ENCODE measurements at places on chromosomes 3 and 15.

- DNase-seq, result no peak
These were observed 437.1 kb downstream of the SHQ1 start for GRCh38 chr3:72411126-72411525.

DNA sequence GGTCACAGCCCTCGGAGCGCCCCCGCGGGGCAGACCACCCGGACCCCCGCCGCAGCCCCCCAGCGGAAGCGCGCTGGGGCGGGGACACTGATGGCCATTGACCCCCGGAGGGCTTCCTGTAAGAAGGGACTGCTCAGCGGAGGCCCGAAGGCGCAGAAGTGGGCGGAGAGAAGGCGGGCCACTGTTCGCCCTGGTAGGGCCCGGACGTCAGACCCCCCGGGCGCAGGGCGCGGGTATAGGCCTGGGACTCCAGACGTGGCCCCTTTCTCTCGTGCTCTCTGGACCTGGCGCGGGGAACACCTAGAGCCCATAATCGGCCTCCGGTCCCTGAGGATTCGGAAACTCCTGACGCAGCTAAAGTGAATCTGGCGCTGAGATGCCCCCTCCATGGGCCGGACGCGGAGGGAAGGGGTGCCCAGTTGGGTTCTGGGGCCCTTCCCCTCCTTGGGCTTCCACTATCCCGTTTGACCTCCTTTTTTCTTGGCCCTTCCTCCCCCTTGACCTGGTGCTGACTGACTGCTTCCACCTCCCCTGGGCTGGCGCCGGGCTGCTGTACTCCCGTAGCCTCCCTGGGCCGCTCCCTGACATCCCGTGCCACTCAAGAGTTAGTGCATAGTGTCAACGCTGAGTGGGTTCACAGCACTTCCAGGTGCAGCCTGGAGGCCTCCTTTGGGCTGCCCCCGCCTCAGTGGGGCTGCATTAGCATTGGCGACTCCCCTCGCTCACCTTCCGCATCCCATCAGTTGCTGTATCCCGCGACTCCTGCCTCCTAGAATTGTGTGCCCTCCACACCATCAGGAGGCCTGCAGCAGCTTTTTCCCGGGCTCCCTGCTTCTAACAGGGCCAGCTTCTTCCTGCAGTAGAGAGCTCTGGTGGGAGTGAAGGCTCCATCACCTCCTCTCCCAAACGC, 694 bp downstream of the ABTB1 start:
- DNase-seq, result peak; percentile 74

DNA sequence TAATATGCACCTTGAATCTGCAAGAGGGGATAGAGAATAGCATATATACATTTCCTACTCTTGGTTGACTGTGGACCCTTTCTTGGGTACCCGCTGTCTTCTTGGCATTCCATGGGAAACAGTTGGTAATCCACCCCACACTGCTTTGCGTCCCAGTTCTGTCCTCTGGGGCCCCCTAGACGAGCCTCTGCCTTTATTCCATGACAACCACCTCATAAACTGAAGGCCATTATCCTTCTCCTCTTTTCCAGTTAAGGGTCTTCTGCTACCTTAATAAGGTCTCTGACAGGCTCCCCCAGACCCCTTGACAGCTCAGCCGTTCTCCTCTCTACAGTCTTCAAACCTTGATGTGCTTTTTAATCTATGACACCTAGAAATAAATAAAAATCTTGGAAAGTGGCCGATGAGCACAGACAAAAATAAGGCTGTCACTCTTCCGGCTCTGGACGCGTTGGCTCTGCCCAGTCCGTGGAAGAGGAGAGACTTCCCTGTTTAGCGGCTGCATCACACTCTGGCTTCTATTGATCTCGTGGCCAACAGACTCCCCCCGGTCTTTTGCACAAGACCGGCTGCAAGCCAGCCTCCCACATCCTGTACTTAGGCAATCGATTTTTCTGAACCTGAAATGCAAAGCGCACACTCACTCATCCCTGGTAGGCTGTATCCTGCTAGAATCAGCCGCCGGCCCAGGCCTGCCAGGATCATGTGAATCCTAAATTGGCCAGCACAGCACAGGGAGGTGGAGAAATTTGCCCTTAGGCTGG, 251.0 kb upstream of the TLE3 start:
- peak; percentile 82 for DNase-seq

- no peak for DNase-seq
These were observed 88.2 kb upstream of the LMCD1 start for GRCh38 chr3:8413337-8413926.

- DNase-seq, result peak; percentile 16
These were observed 32.6 kb upstream of the SENP5 start for GRCh38 chr3:196835086-196835485.
